ENCODE measurements at places on chromosomes 7 and 10. TPM values are rescaled to one million over a fixed set of nuclear protein-coding genes. Genes with fewer than 3 reads are reported as not detected.

The FKBP6 gene
- total RNA-seq: not detected

The OR9A2 gene
- total RNA-seq: 0.69 TPM

The GIMAP7 gene
- 3.7 TPM for total RNA-seq

The ECHDC3 gene
- total RNA-seq: 1.6 TPM

The CCL24 gene
- not detected for total RNA-seq

The CCDC146 gene
- 19.1 TPM for total RNA-seq

The RAPGEF5 gene
- total RNA-seq: 62.7 TPM

The LIPN gene
- total RNA-seq: not detected

The NEUROG3 gene
- not detected for total RNA-seq

The WAC gene
- total RNA-seq: 97.1 TPM

The VWC2 gene
- 13.8 TPM for total RNA-seq

The ELFN1 gene
- 11.3 TPM for total RNA-seq

The ACTL6B gene
- total RNA-seq: 90.4 TPM

The GDF2 gene
- total RNA-seq: 0.23 TPM

The IGFBP1 gene
- total RNA-seq: 0.23 TPM

The PDCD11 gene
- 24.0 TPM for total RNA-seq

The MBL2 gene
- total RNA-seq: not detected

The ZNF722 gene
- total RNA-seq: not detected

The TAS2R4 gene
- 4.4 TPM for total RNA-seq

The NPTX2 gene
- total RNA-seq: 32.1 TPM

The PRKAG2 gene
- total RNA-seq: 47.3 TPM

The TAS2R41 gene
- total RNA-seq: not detected

The ENO4 gene
- total RNA-seq: 3.9 TPM
